CD4-positive, alpha-beta T cell treated with Interleukin-1 beta for 1 hour (primary cell): ENCODE measurements at places on chromosomes 16 and 17.

DNA sequence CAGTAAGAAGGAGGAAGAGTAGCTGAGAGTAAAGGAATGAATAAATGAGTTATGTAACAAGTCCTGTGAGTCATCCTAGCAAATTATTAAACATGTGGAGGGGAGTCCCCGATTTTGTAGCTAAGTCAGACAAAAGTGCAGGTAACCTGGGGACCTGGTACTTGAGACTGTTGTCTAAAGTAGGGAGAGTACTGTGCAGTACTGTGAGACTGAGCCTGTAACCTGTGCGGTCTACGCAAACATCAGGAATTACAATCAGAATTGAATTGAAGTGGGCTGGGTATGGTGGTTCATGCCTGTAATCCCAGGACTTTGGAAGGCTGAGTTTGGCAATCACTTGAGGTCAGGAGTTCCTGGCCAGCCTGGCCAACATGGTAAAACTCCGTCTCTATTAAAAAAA lies 35.7 kb downstream of the IKZF3 start:
- DNase-seq = no peak

DNA sequence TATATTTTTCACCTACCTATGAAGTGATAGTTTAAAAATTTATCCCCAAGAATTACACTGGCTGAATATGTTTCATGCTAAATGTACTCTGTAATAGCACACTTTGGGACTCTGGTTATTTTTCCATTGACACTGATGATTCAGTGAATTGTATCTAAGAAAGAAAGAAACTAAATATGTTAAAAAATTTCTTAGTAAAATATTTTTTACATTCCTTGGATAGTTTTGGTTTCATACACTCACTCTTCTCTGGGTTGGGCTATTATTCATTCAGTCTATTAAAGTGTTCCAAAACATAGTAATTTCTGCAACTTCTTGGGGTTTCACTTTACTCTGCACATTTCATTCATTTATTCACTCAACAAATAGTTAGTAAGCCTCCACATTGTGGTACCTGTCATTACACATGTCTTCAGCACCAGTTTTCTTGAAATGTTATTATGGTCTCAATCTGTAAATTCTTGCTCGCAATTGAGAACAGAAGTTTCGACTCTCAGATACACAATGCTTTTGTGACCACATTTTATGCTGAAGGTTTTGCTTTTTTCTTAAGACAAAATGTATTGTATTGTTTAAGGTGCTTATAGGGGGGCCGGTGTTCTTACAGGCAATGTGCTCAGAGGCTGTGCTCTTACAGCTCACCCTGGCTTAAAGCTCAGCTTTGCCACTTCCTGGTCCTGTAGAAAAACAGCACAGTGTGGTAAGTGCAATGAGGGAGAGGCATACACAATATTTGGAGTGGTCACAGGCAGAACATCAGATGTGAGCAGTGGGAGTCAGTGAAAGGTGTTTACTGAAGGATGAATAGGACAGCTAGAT lies 17.4 kb downstream of the CNTNAP4 start:
- no peak for DNase-seq

GRCh38 chr16:888901-889570 lies 81.7 kb downstream of the LMF1 start:
- DNase-seq = no peak

GRCh38 chr17:65297916-65298315 lies 160.7 kb downstream of the RGS9 start:
- DNase-seq = no peak

- DNase-seq = no peak
Measured at GRCh38 chr16:85447693-85448313, 165.3 kb upstream of the GSE1 start.

GRCh38 chr16:50743581-50744225 lies 1.8 kb downstream of the CYLD start:
- no peak for DNase-seq

DNA sequence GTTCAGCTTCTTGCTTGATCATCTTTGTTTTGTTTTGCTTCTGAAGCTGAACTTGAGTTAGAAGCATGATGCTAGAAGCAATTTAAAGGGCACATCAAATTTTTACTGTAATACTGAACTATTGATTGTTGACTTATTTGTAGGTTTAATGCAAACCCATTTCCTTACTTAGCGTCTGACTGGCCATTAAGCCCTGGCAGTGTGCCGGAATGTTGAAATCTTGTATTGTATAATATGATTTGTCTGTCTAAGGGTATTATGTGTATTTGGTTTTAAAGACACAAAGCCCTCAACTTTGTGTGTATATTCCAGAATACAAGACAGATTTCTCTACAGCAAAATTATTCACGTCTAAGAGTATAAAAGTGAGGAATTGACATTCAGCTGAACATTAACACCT lies 39.7 kb downstream of the NUP93 start:
- no peak for DNase-seq

GRCh38 chr17:20954794-20955193 lies 88.0 kb downstream of the USP22 start:
- DNase-seq = no peak

DNA sequence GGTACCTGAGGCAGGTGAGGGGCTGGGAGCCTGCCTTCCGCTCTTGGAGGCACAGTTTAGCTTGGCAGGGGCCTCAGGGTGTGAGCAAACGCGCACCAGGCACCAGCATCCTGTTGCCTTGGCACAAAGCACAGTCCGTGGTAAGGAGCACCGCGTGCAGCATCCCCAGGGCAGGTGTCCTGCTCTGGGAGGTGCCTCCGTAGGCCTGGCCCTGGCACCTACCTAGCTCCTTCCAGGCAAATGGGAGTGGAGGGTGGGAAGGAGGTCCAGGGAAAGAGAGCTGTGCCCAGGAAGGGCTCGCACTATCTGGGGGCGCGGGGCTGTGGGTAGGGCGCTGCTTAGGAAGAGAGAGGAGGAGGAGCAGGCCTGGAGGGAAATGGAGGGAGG lies 3.1 kb upstream of the GSE1 start:
- DNase-seq = no peak

GRCh38 chr17:51154176-51154575 lies 817 bp downstream of the NME1 start:
- no peak for DNase-seq

DNA sequence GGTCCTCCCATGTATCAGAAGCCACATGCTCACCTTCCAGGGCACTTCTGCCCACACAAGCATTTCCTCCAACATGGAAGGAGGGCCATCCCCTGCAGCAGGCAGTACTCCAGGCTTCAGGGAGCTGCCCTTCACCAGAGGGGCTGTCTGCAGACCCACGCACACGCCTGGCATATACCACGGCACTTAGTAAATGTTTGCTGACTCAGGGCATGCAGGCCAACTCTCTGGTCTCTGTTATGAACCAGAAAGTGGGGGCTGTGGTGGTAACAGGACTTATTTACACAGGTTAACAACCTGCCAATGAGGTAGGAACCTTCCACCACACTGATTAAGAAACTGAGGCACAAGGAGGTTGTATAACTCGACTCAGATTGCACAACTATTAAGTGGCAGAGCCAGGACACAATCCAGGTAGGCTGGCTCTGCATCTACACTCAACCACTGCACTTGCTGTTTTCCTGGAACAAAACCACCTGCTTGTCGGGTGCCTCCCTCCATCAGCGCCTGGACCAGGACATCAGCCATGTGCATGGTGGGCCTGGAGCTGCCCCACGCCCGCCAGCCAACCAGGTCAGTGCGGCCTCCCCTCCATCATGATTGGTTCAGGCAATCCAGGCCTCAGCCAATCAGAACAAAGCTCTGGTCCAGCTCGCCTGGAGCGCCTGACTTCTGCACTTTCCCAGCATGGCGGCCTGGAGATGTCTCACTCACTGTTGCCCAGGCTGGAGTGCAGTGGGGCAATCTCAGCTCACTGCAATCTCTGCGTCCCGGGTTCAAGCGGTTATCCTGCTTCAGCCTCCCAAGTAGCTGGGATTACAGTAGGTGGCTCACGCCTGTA lies 19.2 kb downstream of the ACTG1 start:
- DNase-seq = no peak

DNA sequence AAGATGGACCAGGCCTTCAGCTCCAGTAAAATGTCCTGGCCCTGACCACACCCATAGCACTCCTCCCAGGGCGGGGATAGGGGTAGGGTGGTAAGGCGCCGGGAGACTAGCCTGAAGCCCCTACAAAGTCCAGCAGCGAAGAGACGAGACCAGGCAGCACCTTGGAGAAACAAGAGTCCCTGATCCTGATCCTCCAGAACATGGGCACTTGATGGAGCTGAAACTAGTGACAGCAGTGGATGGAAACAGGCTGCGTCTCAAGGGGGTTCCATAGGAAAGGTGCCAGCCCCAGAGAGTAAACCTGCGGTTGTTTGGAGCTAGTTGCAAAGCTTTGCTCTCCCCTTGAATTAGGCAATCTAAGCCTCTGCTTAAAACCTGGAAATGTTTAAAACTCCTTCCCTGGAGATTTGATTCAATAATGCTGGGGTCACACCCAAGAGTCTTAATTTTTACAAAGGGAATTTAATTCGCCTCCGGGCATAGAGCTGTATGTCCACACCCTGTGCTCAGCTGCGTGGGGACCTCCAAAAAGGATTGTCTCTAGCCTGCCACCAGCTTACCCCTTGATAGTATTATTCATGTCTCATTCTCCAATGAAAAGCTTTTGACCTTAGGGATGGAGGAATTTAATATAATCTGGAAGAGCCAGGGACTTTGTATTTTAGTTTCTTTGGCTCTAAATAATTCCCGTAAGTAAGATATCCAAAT lies 258.6 kb downstream of the PMP22 start:
- no peak for DNase-seq
